ENCODE measurements at places on chromosomes 3 and 15. TPM values are rescaled to one million over a fixed set of nuclear protein-coding genes. Genes with fewer than 3 reads are reported as not detected.
A peak's percentile ranks its signal among the peaks of the same experiment; 100 is the strongest.

GRCh38 chr3:85567071-85567676 is 608.4 kb downstream of the CADM2 start:
- H3K27me3 ChIP-seq = no peaks in the 10 kb centered on the region
- no peak overlapping the region for H3K4me3 ChIP-seq
- peak; percentile 51 for DNase-seq

GRCh38 chr3:33417066-33417673 is 23.0 kb downstream of the UBP1 start:
- no peak overlapping the region for H3K4me3 ChIP-seq
- no peak overlapping the region for H3K27ac ChIP-seq
- H3K36me3 ChIP-seq = peaks cover 23% of the 10 kb centered on the region
- no peak for DNase-seq
- H3K4me1 ChIP-seq = no peaks in the 10 kb centered on the region

GRCh38 chr3:39467394-39468107 is at the start of gene MOBP:
Gene MOBP, plus strand, starts transcription at chr3:39467680. Its CDS starts 34,390 bp downstream, at chr3:39502070.
- H3K36me3 ChIP-seq = no peaks in the 10 kb centered on the region
- H3K27ac ChIP-seq = no peak within 1 kb of the TSS
- no peaks in the 10 kb centered on the region for H3K27me3 ChIP-seq
- no peak within 1 kb of the TSS for H3K4me3 ChIP-seq
- DNase-seq = no peak

DNA sequence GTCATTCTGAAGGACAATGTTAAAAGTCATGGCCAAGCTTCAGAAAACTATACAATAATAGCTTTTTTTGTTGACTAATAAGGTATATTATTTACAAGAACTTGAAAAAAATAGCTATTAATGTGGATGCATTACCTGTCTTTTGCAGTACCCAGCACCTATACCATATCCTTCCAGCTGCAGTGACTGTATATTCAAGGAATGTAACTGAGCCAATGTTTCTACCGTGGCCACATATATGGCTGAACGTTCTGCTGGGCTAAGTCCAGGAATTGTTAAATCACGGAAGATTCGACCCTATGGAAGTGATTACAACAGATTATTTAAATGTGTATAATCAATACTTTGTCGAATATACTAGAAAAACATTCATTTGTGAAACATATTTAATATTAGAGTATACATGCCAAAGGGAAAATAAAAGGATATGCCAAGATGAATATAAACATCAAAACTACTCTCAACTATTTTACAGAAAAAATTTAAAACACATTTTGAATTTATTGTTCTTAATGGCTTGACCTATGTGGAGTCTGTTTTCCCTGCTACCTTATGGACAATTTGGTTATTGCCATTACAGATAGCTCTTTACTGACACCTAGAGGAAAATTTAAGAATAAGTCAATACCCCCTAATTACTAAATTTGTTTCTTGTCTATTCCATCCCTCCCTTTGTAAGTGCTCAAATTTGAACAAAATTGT is 17.6 kb downstream of the ACAD11 start:
- no peaks in the 10 kb centered on the region for H3K27me3 ChIP-seq
- no peaks in the 10 kb centered on the region for H3K4me1 ChIP-seq
- H3K4me3 ChIP-seq = no peak overlapping the region
- H3K27ac ChIP-seq = no peak overlapping the region
- no peak for DNase-seq
- H3K36me3 ChIP-seq = no peaks in the 10 kb centered on the region

DNA sequence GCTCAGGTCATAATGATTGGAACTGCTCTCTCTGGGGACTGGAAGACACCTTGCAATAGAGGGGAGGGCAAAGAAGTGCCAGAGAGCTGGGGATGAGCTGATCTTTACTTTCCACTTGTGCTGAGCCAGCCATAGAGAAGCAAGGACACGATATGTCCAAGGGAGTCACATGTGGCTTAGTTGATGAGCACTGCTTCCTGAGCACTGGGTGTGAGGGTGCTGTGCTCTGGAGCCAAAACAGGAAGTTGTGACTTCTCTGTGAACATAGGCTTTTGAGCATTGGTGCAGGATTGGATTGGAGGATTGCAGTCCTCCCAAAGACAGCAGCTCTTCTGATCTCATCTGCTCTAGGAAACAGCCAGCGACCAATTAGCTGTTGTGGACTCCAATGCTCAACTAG is 6.7 kb downstream of the PARP14 start:
- no peaks in the 10 kb centered on the region for H3K27me3 ChIP-seq
- H3K36me3 ChIP-seq = no peaks in the 10 kb centered on the region
- H3K4me3 ChIP-seq = no peak overlapping the region

GRCh38 chr15:59292442-59293151 is 80.1 kb downstream of the MYO1E start:
- no peaks in the 10 kb centered on the region for H3K27me3 ChIP-seq
- DNase-seq = peak; percentile 18
- H3K36me3 ChIP-seq = no peaks in the 10 kb centered on the region
- H3K4me3 ChIP-seq = peak overlapping the region; percentile 78

DNA sequence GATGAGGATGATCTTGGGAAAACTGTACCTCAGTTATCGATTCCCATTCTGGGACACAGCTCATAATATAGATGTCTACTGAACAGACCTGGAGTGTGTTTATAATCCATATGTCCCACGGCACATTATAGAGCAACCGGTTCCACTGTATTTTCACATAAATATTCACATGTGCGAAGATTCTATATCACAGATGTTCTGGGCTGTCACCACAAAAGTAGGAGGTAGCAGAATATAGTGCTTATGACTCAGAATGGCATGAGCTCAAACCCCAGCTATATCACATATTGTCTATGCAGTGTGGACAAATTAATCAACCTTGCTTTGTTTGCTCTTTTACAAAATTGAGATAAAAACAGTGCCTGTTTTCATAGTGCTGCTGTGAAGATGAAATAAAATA is 640.3 kb upstream of the ADAMTS9 start:
- no peak overlapping the region for H3K27ac ChIP-seq
- no peaks in the 10 kb centered on the region for H3K36me3 ChIP-seq
- no peak overlapping the region for H3K4me3 ChIP-seq
- DNase-seq = no peak
- H3K27me3 ChIP-seq = no peaks in the 10 kb centered on the region

- H3K4me1 ChIP-seq = no peaks in the 10 kb centered on the region
- H3K27me3 ChIP-seq = no peaks in the 10 kb centered on the region
- DNase-seq = no peak
- no peak overlapping the region for H3K4me3 ChIP-seq
These were observed 182.7 kb downstream of the GOLGA6L6 start for GRCh38 chr15:20358779-20359414.

DNA sequence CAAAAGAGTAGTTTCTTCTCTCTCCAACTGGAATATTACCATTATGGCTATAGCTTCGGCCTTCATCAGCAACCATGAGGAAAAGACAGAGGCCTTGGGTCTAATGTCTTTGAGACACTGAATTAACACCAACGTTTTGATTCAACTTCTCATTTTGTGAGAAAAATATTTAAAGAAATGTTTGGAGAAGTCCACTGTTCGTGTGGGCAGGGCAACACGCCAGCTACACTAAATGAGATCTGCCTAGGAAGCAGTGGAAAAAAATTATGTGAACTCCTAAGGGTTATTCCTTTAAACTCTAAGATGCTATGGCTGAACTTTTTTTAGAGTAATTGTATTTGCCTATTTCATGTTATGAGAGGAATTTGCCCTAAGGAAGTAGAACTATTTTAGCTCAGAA is 41.8 kb downstream of the NCEH1 start:
- no peaks in the 10 kb centered on the region for H3K27me3 ChIP-seq
- H3K27ac ChIP-seq = no peak overlapping the region
- peaks cover 3% of the 10 kb centered on the region for H3K4me1 ChIP-seq
- peaks cover 12% of the 10 kb centered on the region for H3K36me3 ChIP-seq

DNA sequence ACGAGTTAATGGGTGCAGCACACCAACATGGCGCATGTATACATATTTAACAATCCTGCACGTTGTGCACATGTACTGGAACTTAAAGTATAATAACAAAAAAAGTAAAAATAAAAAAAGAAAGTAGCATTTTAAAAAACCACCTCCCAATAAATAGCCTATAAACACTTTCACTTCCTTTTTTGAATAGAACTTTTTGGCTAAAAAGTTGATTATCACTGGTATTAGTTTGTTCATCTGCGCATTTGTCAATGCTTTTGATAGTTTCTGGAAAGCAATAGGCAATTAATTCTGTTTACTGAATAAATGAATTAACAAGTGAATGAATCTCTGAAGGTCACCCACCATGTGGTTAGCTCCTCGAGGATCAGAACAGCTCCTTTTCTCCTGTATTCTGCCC is 179.9 kb downstream of the SLC9A9 start:
- H3K27ac ChIP-seq = no peak overlapping the region
- no peak overlapping the region for H3K4me3 ChIP-seq
- H3K27me3 ChIP-seq = peaks cover 8% of the 10 kb centered on the region
- H3K4me1 ChIP-seq = no peaks in the 10 kb centered on the region

GRCh38 chr15:82810890-82811426 is 1.5 kb downstream of the WHAMM start:
- peak overlapping the region; percentile 17 for H3K27ac ChIP-seq
- H3K4me3 ChIP-seq = peak overlapping the region; percentile 91
- H3K4me1 ChIP-seq = peaks cover 25% of the 10 kb centered on the region
- peaks cover 2% of the 10 kb centered on the region for H3K36me3 ChIP-seq

DNA sequence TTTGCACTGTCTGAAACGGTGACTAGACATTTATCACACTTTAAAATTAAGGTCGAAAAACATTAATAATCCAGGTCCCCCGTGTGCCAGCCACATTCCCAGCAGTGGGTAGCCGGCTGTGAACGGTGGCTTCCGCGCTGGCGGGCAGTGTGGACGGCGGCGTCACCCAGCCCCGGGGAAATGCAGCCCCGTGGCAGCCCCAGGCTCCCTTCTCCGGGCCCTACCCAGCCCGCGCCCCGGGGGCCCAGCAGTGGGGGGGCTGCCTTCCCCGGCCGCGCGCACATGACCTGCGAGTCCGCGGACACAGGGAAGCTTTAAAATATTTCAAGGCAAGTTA is 25.3 kb downstream of the GABRA5 start:
- H3K4me3 ChIP-seq = no peak overlapping the region
- peaks cover 7% of the 10 kb centered on the region for H3K4me1 ChIP-seq
- peaks cover 13% of the 10 kb centered on the region for H3K27me3 ChIP-seq
- no peak overlapping the region for H3K27ac ChIP-seq

- no peak overlapping the region for H3K4me3 ChIP-seq
- no peaks in the 10 kb centered on the region for H3K27me3 ChIP-seq
- no peaks in the 10 kb centered on the region for H3K36me3 ChIP-seq
- DNase-seq = no peak
- peaks cover 23% of the 10 kb centered on the region for H3K4me1 ChIP-seq
These were observed 18.2 kb downstream of the TBC1D2B start for GRCh38 chr15:78059110-78059839.

DNA sequence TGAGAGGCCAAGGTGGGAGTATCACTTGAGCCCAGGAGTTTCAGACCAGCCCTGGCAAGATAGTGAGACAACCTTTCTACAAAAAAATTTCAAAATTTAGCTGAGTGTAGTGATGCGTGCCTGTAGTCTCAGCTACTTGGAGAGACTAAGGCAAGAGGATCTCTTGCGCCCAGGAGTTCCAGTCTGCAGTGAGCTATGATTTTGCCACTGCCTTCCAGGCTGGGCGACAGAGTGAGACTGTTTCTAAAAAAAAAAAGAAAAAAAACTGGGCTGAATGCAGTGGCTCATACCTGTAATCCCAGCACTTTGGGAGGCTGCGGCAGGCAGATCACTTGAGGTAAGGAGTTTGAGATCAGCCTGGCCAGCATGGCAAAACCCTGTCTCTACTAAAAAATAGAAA is 14.0 kb upstream of the PIK3CB start:
- H3K27me3 ChIP-seq = no peaks in the 10 kb centered on the region
- H3K4me1 ChIP-seq = peaks cover 7% of the 10 kb centered on the region
- H3K36me3 ChIP-seq = no peaks in the 10 kb centered on the region
- DNase-seq = no peak

The NECTIN3 gene
- total RNA-seq = 40.9 TPM

The ENTPD3 gene
- not detected for total RNA-seq

The NEK10 gene
- 1.6 TPM for total RNA-seq

The DHX30 gene
- total RNA-seq = 142 TPM

The SLC51A gene
- total RNA-seq = not detected

The FANCD2 gene
- 65.4 TPM for total RNA-seq

The OR4F6 gene
- total RNA-seq = not detected

The ZNF106 gene
- total RNA-seq = 69.6 TPM

The SHC4 gene
- total RNA-seq = 4.9 TPM

The GCNT3 gene
- not detected for total RNA-seq

The SYNPR gene
- not detected for total RNA-seq

The GABRG3 gene
- 5.2 TPM for total RNA-seq

The GOLGA6L7 gene
- not detected for total RNA-seq

The XPC gene
- total RNA-seq = 37.3 TPM

Data from neural crest cell (in vitro differentiated cells).